ENCODE measurements at places on chromosomes 12 and 14.

DNA sequence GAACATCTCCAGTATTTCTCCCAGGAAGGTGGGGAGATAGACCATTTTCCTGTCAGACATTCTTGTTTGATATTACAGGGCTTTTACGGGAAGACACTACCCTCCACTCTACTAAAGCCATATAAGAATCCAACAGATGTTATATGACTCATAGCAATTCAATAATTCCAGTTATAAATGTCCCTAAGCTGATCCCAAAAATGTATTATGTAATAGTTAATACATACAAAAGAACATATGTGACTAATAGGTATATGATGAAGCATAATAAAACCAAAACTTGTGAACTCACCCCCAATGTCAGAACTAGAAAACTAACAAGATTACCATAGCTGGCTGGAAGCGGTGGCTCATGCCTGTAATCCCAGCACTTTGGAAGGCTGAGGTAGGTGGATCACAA, 84.2 kb downstream of the EFCAB11 start:
- DNase-seq: no peak

GRCh38 chr12:59736359-59736758, 140.5 kb downstream of the SLC16A7 start:
- no peak for DNase-seq

- no peak for DNase-seq
These were observed 663.4 kb downstream of the SLC16A7 start for GRCh38 chr12:60259225-60259624.

- DNase-seq: no peak
These were observed 154.4 kb downstream of the CALM1 start for GRCh38 chr14:90551070-90551704.
